ENCODE measurements at places on chromosomes 4 and X.

DNA sequence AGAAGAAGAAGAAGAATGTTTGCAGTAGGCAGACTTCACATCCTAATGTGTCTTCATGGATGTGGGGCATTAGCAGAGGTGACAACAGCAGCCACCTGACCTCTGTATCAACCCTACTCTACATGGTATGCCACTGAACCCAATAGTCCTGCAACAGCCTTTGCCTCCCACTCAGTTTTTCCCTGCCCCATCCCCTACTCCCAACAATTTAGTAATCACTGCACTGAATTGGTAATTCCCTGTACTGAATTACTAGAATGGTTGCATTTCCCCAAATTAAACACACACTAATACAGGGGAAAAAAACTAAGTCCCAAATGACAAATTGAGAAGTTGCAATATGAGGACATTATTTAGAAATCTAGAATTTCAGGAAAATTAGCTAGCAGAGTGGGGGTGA is 31.4 kb upstream of the FAM241A start:
- no peak for DNase-seq

- DNase-seq: no peak
Measured at GRCh38 chr4:105858466-105859040, 36.7 kb upstream of the NPNT start.

DNA sequence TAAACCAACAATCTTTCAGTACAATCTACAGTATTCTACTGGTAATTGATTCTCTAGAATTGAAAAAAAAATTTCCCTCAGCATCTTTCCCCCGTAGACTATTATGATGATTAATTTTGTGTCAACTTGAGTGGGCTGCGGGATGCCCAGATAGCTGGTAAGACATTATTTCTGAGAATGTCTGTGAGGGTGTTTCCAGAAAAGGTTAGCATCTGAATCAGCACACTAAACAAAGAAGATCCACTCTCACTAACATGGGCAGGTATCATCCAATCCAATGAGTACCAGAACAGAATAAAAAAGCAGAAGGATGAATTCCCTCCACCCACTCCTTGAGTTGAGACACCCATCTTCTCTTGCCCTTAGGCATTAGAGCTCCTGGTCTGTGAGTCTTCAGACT is 186.1 kb upstream of the MAB21L2 start:
- DNase-seq: no peak

- no peak for DNase-seq
Measured at GRCh38 chr4:55258152-55258865, 87.7 kb upstream of the SRD5A3 start.

DNA sequence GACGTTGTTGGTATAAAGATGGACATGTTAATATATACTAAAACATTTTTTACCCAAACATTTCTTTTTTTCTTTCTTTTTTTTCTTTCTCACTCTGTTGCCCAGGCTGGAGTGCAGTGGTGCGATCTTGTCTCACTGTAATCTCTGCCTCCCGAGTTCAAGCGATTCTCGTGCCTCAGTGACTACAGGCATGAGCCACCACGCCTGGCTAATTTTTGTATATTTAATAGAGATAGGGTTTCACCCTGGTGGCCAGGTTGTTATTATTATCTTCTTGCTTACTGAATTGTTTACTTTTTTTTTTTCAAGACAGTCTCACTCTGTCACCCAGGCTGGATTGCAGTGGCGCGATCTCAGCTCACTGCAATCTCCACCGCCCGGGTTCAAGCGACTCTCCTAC is 68.8 kb downstream of the HOPX start:
- DNase-seq: no peak

DNA sequence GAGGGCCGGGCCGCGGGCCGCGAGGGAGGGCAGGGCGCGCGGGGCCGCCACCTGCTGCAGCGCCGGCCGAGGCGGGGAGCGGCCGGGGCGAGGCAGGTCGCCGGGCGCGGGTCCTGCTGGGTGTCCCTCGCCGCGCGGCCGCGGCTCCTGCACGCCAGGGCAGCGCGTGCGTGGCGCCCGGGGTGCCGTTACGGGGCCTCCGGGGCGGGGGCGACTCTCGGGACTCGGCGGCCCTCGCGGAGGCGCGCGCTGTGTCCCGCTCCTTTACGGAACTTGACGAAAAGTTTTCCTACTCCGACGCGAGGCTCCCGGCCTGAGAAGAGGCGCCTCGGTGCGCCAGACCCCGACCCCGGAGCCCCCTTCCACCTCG is 329 bp downstream of the TBC1D14 start:
- no peak for DNase-seq

- no peak for DNase-seq
Measured at GRCh38 chr4:20252656-20253282, 1.1 kb downstream of the SLIT2 start.

DNA sequence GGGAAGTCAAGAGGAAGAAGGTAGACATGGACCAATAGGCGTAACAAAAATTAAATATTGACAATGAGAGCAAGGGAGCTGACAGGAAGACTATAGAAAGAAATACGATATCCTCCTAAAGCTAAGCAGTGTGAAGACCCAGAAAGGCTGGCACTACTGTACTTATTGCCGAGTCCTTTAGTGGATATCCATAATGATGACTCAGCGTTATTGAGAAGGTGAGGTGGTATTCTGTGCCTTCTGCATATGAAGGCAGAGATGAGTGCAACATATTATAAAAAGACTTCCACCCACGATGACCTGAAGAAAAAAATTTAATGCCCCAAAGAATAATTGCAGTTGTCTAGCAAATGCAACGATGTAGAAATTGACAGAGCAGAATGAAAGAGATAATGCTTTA is 13.0 kb upstream of the MCF2 start:
- DNase-seq: no peak

- no peak for DNase-seq
Measured at GRCh38 chr4:148998719-148999118, 556.5 kb upstream of the NR3C2 start.

GRCh38 chrX:56000174-56000573 is 232.0 kb upstream of the KLF8 start:
- no peak for DNase-seq

- no peak for DNase-seq
Measured at GRCh38 chr4:68074397-68074796, 55.3 kb downstream of the TMPRSS11F start.

- DNase-seq: no peak
Measured at GRCh38 chr4:120025516-120025915, 41.1 kb downstream of the MAD2L1 start.

- no peak for DNase-seq
Measured at GRCh38 chr4:4694296-4694772, 152.5 kb upstream of the STX18 start.

- DNase-seq: no peak
Measured at GRCh38 chr4:111274060-111274459, 651.2 kb upstream of the PITX2 start.
